ENCODE measurements at places on chromosomes 2 and 18.

- no peak for DNase-seq
Observed at GRCh38 chr18:31557446-31557845, 34.2 kb upstream of the TTR start.

DNA sequence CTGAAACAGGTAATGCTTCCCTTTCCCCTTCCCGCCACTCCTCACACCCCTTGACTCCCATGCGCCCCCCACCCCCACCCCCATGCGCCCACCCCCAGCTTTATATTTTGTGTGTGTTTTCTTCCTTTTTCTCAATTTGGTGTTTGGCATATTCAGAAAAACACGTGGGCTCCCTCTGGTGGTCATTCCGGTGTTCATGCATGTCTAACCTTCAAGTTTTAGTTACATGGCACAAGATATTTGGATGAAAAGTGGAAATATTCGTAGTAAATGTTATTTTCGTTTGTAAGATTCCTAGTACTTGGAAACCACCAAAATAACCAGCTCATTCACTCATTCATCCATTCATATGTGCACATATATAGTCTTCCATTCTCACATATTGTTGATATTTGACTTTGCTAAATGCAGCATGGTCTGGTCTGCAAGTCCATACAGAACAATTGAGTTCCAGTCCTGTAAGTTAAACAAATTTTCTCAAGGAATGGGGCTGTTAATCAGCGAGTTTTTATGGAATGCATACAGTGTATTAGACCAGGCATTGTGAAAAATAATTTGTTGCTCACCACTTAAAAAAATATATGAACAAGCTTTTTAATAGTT, 143.6 kb upstream of the MAP3K20 start:
- peak; percentile 63 for DNase-seq

DNA sequence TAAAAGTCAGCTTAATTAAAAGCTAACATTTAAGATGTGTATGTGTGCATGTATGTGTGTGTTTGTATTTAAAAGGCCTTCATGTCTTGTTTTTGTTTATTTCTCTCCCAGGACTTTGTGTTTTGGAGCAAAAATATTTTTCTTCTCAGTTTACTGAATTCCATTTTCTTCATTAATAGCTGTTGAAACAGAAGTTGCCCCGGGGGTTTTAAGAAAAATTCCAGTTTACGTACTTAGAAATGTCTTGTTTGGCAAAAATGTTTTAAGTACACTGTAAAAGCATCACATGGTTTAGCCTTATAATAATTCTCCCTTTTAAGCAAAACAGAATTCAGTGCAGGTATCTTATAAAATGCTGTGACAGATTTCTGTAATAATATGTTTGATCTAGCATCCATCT, 1233.0 kb upstream of the NRXN1 start:
- no peak for DNase-seq

- no peak for DNase-seq
Observed at GRCh38 chr2:204533629-204534370, 11.5 kb upstream of the PARD3B start.

DNA sequence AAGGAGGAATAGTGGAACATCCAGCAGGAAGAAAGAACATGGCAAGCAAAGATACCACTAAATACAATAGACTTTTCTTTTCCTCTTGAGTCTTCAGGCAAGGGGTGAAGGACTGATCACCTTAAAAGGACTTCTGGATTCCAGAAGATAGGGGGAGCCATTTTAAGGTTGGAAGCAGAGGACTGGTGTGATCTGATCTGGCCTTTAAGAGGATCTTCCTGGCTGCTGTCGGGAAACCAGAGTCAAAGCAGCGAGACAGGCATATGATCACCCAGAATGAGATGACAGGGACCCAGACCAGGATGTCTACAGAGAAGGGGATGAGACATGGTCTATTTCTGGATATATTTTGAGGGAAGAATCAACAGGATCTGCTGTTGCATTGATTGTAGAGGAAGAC, 558.0 kb downstream of the STK39 start:
- DNase-seq = no peak

GRCh38 chr18:53268455-53268854, 928.5 kb downstream of the DCC start:
- no peak for DNase-seq

- DNase-seq = no peak
Observed at GRCh38 chr2:189933911-189934399, 128.6 kb downstream of the MSTN start.

- no peak for DNase-seq
Observed at GRCh38 chr18:41370740-41371139, 584.3 kb upstream of the PIK3C3 start.

DNA sequence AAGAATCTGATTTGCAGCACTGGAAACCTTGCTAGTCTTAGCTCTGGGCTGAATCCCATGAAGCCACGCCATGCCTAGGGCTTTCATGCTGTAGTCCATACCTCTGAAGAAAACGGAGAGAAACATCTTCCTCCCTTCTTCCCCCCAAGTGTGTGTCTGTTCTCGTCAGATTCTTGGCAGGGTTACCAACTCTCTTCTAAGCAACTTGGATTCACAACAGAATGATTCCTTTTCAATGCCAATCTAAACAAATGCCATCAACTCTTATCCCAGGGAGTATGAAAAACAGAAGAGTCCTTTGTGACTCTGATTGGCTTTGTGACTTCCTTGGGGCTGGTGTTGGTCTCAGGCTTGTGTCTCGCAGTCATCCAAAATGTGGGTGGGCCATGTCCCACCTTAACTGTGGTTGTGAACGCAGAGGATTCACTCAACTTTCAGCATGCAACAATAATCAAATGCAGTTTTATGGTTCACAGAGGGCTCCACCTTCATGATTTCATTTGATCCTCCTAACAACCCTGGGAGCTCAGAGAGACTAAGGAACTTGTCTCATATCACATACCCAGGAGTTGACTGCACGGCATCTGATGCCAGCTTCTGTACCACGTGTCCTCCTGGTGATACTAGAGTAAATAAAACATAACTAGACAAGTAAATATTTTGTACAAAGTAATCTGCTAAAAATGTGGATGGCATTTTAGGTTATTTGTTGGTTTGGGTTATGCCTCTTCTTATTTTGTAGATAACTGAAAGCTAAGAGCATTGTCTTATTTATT, 186.0 kb upstream of the TNP1 start:
- no peak for DNase-seq

DNA sequence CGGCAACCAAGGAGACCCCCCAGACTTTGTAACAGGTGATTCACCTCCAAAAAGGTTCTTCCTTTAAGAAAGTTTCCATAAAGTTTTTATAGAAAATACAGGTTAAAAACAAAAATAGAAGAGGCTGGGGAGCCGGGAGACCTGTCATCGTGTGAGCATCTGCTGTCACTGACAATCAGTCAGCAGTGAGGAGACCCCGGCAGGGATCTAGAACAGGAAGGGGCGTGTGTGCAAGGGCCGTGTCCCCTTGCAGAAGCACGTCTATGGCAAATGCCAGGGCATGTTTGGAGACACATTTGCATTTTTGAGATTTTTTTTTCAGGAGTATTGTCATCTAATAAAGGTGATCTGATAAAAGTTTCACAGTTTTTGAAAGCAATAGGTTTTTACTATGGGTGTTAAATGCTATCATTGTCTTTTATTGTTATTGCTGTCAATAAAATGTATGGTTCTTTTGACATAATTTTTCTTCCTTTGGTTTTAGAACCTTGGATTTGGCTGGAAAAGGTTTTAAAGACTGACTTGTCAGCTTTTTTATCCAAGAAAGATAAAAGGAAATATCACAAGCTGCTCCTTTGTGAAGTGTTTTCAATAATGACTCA, 52.1 kb downstream of the MTCL1 start:
- DNase-seq = no peak

DNA sequence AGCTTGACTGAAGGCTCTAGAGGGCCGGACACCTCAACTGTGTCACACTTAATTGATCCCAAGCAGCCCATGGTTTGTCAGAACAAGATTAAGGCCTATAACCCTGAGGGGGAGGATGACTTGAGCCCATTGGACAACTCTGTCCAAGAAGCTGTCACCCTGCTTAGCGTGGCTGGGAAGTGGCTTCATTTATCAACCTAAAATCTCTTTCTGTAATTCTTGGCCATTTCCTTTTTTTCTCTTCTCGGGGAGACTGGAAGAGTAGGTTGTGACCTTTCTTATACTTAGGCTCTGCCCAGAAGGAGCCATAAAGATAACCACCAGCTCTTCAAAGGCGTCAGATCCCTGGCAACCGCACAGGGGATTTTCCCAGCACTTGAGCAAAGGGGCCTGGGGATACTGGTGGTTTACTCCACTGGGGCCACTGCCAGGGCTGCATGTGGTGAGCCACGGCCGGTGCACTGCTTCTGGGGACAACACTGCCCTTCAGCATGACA, 265.5 kb downstream of the CYRIA start:
- DNase-seq = no peak

DNA sequence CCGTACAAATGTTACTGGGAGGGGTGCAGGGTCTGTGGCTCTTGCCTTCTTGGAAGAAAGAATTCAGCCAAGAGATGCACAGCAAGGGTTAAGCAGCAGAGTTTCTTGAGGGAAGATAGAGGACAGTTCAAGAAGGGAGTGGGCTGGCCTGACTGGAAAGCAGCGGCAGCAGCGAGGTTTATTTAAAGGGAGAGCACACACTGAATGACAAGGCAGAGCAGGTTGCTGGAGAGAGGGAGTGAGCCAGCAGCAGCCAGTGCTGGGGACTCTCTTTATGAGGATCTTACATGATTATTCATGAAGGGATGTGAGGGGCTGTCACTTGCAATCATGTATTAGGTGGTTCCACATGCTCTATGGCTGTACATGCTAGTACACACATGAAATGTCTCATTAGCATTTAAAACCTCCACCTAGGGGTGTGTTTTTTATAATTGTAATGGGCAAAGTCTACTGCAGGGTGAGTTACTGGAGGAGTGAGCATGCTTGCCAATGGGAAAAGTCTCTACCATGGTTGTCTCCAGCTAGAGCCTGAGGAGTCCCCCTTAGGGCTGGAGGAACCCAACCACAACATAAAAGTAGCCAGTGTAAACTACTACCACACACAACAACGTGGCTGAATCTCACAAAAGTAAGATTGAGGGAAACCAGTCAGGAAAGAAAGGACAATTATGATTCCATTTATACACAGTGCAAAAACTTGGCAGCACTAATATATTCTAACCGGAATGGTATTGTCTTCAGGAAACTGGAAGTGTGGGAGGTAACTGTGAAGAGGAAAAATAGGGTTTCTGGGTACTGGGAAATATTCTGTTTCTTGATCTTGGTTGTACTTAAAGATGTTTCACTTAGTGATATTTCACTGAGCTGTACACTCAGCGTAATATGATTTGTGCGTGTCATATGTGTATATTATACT, 87.6 kb upstream of the FAM110C start:
- DNase-seq = no peak

DNA sequence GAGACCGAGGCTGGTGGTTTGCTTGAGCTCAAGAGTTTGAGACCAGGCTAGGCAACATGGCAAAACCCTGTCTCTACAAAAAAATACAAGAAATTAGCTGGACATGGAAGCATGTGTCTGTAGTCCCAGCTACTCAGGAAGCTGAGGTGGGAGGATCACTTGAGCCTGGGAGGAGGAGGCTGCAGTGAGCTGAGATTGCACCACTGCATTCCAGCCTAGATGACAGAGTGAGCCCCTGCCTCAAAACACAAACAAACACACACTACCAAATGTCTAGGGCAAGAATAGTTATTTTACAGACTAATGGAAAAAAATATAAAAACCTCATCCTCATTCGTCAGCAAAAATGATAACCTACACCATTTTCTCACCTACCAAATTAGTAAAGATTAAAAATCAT, 15.3 kb downstream of the BUB1 start:
- no peak for DNase-seq

DNA sequence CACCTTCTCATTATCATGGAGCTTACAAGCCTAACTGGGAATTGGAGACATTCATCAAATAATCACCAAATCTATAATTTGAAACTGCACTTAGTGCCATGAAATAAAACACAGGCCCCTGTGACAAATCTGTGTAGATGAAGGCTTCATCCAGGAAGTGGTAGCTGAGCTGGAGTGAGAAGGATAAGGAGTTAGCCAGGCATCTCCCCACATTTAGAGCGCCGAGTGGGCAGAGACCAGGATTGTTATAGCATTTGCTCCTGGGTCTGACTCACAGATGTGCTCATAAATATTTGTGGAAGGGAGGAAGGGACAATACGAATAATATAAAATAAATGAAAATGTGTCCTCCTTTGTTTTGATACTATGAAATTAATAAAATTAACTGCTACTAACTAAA, 2.5 kb upstream of the MAT2A start:
- DNase-seq = no peak

GRCh38 chr2:85797263-85797660, 43.5 kb downstream of the ATOH8 start:
- DNase-seq = no peak

DNA sequence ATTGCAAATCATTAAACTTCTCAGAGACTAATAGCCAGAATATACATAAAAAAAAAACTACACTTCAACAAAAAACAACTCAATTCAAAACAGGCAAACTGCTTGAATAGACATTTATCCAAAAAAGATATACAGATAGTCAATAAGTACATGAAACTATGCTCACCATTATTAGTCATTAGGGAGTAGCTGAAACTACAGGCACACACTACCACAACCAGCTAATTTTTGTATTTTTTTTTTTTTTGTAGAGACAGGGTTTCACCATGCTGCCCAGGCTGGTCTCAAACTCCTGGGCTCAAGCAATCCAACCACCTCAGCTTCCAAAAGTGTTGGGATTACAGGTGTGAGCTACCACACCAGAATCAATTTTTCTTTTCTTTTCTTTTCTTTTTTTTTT, 16.9 kb downstream of the RPRD1A start:
- no peak for DNase-seq

DNA sequence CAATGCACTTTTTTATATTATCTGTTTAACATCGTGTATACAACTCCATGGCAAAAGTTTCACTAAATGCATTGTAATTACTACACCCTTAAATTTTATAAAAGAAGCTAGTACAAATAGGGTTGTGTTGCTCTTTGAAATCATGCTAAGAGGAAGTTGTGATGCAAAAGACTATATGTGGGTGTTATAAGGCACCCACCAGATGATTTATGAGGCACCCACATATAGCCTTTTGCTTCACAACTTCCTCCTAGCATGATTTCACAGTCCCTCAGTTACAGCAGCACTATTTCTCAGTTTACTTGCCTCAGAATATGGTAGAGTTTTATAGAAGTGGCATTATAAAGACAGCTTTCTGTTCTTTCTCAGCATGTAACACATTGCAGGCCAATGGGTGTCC, 277.3 kb upstream of the DOK6 start:
- no peak for DNase-seq

- DNase-seq = no peak
Observed at GRCh38 chr18:77248873-77249568, 627 bp upstream of the GALR1 start.

Data from putamen (tissue), 1 donor.